Glomerular endothelial cell (primary cell): ENCODE measurements at places on chromosomes 16 and 17.

DNA sequence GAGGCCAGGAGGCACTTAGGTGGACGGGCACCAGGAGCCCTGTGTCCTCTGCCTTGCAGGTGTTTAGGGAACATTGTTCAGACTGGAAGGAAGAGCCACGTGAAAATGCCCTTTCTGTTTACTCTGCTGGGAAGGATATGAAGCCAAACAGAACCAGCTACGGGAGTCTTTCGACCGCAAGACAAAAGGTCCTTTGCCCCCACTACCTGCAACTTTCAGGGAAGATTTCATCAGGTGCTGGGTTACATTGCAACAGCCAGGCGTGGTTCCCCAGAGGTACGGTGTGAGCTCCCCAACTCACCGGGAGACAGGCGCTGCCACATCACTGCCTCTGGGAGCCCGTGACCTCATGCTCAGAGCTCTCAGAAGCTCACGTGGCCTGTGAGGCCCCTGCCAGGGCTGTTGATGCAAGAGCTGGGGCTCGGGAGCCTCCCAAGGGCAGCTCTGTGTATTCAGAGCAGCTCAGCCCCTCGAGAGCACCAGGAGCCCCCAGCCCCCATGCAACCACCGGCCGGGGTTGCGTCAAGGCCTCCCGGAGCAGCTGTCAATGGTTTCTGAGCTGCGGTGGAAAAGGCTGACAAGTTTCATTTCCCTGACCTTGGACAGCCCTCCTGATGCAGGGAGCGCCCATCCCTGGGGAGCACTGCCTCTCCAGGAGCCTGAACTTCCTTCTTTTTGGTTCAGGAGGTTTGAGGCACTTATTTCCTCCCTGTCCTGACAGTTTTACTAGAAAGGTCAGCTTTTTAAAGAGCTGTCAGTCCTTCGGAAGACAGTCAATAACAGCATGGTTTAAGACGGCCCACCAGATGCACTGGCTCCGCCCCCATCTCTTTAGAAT lies 42.1 kb downstream of the TBC1D16 start:
- no peak for DNase-seq

DNA sequence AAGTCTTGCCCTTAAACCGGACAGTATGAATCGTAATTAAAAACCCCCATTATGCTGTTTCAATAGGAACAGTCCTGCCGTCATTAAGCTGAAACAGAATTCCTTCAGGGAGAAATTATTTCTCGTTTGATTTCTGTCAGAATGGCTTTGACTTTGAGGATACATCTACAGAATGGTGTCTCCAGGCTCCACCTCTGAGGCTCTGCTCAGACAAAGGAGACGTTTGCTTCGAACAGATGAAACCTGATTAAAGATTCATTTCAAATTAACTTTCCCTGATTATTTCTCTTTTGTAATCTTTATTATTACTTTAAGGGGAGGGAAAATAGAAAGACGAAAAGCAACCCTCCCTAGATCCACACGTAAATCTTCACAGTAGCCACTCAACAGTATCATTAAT lies 106.9 kb downstream of the TMEM114 start:
- DNase-seq = no peak

GRCh38 chr17:5718726-5719125 lies 134.4 kb upstream of the NLRP1 start:
- DNase-seq = no peak

GRCh38 chr16:19001788-19002187 lies 18.1 kb downstream of the TMC7 start:
- no peak for DNase-seq

GRCh38 chr16:1907226-1907860 lies 10.9 kb downstream of the HS3ST6 start:
- DNase-seq = no peak

DNA sequence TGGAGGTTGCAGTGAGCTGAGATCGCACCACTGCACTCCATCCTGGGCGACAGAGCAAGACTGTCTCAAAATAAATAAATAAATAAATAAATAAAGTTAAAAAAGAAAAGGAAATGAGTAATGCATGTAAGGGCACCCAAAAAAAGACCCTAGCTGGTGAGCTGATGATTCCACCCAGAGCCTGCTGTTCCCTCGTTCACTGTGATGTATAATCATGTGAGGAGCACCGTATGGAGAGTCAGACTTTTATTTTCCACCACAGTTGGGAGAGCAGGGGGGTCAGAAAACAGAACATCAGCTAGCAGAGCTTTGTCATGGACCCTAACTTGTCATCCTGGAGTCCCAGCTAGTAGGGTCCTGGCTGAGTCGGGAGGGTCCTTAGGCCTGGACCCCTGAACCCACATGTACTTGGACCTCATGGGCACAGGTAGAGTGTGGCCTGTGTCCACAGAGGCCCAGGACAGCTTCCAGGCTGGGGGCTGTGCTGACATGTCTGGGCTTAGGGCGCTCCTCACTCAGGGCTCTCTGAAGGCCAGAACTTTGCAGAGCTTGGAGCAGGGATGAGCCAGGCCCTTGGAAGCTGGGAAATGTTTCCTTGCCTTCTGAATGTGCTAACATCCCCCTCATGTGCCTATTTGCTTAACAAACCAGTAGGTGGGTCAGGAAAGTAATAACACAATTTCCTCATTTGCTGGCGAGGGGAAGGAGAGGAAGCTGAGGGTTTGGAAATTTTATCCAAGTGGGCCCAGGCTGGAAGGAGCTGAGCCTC lies 18.8 kb upstream of the LASP1NB start:
- DNase-seq = no peak

DNA sequence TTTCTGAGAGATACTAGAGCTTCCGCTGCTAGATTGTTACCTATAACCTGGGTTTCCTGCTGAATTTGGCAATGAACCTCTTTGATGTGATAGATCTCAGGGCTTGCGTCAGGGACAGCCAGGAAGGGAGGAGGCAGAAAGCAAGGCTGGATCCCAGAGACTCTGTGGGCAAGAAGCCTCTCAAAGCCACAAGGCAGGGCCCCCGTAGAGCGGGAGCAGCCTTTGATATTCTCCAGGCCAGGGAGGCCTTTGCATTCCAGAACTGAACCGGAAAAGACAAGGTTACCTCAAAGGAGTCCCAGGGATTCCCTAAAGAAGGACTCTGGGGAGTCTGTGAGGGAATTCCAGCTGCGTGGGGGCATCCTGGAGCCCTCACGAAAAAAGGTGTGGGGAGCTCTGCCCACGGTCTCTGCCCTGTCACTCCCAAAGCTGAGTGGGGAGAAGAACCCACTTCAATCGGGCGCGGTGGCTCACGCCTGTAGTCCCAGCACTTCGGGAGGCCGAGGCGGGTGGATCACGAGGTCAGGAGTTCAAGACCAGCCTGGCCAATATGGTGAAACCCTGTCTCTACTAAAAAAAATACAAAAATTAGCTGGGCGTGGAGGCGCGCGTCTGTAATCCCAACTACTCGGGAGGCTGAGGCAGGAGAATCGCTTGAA lies 14.3 kb upstream of the SCIMP start:
- DNase-seq = no peak

GRCh38 chr17:15659236-15659635 lies 24.9 kb downstream of the TRIM16 start:
- DNase-seq = no peak

DNA sequence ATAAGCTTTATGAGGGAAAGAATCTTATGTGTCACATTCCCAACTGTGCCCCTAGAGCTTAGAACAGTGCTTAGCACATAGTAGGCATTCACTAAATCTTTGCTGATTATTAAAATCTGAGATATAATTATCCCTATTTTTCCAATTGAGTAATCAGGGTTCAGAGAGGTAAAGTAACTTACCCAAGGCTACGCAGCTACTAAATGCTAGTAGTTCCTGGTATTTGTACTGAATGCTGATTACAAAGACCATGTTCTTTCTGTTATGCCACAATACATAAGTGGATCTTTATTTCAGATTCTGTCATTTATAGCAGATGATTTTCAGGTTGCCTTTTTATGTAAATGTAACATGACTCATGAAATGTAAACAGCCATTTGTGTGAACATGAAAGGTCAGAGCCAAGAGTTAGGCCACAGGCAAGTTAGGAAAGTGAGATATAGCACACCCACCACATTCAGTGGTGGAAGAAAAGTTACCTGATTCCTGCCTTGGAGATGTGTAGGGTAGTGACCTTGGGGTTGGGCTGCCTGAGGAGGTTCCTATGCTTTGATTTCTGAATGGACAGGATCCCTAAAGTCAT lies 77.2 kb downstream of the FTO start:
- no peak for DNase-seq

DNA sequence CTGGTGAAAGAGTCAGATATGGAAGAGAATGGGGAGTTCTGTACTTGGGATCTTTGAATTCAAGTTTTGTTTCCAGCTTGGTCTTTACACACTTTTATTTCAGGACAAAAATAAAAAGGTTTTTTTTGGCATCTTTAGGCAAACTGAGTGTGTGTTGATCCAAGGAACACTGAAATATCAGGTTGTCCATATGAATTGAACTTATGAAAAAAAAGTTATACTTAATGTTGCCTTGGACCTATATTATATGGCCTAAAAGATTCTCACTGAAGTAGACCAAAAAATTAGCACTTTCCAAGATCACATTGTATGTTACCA lies 14.9 kb downstream of the KPNB1 start:
- DNase-seq = no peak

- DNase-seq = no peak
Measured at GRCh38 chr17:7352910-7353635, 1.1 kb downstream of the KCTD11 start.

- no peak for DNase-seq
Measured at GRCh38 chr16:88007321-88007731, 56.1 kb downstream of the BANP start.

GRCh38 chr17:61496174-61496956 lies 44.1 kb downstream of the TBX4 start:
- no peak for DNase-seq

DNA sequence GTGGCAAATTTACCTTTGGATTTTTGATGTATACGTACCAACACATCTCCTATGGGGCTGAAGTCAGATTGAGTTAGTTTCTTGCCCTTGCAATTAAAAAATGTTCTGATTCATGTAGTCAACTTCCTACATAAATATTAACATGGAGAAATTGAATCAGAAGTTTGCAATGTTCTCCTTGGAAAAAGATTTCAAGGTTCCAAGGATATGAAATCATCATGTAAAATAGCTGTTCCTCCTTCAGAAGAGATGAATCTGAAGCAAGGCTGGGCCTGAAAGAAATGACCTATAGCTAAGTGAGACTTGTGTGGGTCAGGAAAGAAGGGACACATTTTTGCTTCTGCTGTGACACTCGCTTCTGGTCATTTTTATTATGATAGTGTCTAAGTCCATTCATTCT lies 131.7 kb downstream of the RGS9 start:
- no peak for DNase-seq

- no peak for DNase-seq
Measured at GRCh38 chr16:49469930-49470451, 96.4 kb downstream of the C16orf78 start.

DNA sequence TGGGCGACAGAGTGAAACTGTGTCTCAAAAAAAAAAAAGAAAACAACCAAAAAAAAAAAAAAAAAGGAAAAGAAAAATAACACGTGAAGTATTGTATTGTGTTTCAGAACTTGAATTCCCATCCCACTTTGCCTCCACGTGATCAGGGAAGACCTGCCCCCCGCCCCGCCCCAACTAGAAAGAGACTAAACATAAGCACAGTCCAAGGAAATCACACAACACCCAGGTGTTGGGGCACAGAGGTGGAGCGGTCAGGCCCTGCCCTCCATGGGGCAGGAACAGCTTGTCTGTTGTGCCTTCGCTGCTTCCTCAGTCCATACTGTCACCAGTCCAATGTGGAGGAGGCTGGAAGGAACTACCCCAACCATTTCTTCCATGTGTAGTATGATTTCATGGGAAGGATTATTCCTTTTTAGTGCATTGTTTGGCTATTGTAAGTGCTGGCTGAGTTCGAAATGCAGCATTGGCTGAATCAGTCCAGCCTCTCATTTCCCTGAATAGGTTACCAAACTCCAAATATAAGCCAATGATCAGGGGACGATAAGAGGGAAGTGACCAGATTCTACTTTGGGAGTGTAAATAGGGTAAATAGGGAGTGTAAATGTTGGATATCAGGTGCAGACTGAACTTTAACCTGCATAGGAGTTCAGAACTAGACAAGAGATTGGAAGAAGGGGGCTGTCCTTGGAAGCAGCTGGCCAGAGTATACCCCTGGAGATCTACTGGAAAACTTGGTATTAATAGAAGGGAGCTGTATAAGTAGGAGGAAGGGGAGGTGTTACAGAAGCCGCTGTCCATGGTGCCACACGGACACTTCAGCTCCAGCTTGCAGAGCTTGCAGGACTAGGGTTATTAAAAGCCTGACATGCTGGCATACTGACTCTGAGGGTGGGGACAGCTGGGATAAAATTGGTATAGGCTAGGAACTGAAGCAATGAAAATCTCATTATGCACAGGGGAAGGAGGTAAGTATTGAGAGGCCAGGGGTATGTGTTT lies 50.7 kb downstream of the TANGO6 start:
- no peak for DNase-seq

DNA sequence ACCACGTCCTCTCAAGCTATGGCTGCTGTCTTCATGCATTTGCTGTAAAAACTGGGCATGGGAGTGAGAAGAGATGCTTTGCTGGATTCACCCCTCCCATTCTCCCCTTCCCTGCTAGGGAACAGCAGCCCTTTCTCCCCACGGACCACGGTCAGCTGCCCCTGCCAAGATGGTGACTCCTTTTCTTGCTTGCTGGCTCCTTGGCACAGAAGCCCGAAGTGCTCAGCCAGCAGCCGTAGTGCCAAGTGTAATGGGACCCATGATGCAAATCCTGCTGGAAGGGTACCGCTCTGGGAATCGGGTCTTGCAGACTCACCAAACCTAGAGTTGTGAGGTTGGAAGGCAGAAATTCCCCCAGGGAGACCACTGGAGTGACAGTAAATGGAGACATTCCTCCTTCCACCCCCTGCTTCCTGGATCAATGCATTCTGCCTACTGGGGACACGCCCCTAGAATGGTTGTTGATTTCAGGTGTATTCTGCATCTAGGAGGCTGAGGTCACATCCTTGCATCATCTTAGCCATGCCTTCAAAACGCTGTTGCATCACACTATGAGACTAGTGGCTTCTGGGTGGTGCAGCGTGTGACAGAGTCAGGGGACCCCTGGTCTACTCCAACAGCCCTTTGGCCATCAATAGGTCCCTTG lies 63.0 kb upstream of the CBX4 start:
- DNase-seq = no peak

DNA sequence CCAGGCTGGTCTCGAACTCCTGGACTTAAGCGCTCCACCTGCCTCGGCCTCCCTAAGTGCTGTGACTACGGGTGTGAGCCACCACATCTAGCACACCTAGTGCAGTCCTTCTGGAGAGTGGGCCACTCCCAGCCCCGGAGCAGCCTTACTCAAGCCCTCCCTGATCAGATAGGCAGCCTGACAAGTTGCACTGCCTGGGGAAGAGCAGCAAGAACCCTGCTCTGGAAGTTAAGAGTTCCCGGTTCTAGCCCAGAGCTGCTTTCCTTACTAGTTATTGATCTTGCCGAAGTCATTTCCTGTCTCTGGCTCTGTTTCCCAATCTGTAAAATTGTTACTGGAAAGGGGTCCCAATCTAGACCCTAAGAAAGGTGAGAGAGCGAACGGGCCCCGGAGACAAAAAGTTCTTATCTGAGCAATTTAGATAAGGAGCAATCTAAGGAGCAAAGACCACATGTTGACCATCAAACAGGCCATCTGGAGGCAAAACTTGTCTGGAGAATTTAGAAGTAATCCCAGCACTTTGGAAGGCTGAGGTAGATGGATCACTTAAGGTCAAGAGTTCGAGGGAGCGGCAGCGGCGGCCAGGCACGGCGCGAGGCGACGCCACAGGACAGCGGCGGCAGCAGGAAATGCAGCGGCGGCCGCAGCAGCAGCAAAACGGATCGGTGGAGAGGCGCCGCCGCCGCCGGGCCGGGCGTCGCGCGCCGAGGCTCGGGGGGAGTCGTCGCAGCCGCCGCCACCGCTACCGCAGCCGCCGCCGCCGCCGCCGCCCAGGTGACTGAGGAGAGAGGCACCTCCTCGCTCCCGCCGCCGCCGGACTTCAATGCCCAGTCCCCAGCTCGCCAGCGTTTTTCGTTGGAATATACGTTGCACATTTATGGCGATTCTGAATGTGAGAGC lies 4.3 kb upstream of the NAGLU start:
- DNase-seq = no peak
